Natural killer cell treated with Interleukin-12 subunit alpha and Interleukin-12 subunit beta and Interleukin-15 and Interleukin-18, amount 100 ng/mL, for 72 hours (primary cell): ENCODE measurements at places on chromosomes 1 and 21. TPM values are rescaled to one million over a fixed set of nuclear protein-coding genes. Genes with fewer than 3 reads are reported as not detected.

GRCh38 chr1:26814377-26814776, 12.1 kb upstream of the ZDHHC18 start:
- no peak for DNase-seq
- no peak overlapping the region for H3K27ac ChIP-seq
- no peaks in the 10 kb centered on the region for H3K36me3 ChIP-seq
- H3K4me1 ChIP-seq = peaks cover 20% of the 10 kb centered on the region
- no peak overlapping the region for H3K4me3 ChIP-seq

- no peak overlapping the region for H3K4me3 ChIP-seq
- no peak overlapping the region for H3K27ac ChIP-seq
- no peaks in the 10 kb centered on the region for H3K36me3 ChIP-seq
- no peaks in the 10 kb centered on the region for H3K4me1 ChIP-seq
Measured at GRCh38 chr1:164183854-164184635, 374.9 kb upstream of the PBX1 start.

- H3K36me3 ChIP-seq = no peaks in the 10 kb centered on the region
- peak; percentile 42 for DNase-seq
- H3K27ac ChIP-seq = no peak overlapping the region
- H3K4me1 ChIP-seq = peaks cover 9% of the 10 kb centered on the region
- H3K27me3 ChIP-seq = no peaks in the 10 kb centered on the region
- no peak overlapping the region for H3K4me3 ChIP-seq
Measured at GRCh38 chr1:117581391-117581943, 24.4 kb upstream of the TENT5C start.

DNA sequence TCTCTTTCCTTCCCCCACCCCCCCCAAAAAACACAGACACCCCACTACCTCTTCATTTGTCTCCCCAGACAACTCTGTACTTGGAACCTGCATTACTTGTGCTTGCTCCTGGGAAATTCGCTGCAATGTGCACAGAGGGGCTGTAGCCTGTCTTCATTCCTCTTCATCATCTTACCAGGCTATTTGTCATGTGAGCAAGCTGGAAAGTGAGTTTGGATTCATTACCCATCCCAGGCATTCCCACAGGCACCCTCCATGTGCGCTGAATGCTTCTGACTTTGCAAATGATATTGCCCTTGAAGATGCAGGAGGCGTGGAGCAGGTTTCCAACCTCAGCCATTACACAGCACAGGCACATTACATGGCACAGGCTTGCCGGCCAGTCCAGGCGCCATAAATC, 494.9 kb downstream of the KIF26B start:
- DNase-seq = no peak
- H3K4me1 ChIP-seq = peaks cover 3% of the 10 kb centered on the region
- no peaks in the 10 kb centered on the region for H3K36me3 ChIP-seq

DNA sequence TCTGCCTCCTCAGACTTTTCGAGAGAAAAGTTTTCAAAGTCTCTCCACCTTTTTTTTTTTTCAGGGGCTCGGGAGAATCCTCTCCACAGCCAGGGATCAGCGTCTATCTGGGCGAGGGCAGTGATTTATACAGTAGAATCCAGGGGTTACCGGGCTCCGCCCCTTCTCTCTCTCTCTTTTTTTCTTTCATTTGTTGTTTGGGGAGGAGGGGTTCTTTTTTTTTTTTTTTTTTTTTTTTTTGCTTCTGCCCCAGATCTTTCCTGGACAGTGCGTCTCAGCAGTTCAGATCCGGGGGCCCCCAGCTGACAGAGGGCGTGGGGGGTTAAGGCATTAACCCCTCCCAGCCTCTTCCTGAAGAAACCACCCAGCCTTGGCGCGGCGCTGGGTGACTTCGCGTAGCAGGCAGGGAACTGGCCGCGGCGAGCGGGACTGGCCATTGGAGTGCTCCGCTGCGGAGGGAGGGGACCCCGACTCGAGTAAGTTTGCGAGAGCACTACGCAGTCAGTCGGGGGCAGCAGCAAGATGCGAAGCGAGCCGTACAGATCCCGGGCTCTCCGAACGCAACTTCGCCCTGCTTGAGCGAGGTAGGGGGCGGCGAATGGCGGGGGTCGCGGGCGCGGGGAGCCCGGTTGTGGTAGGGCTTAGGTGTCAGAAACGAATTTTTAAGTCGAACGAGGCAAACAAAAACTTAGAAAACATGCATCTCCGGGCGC, at the start of gene S1PR1:
S1PR1 (plus strand) TSS at position 504 of the 713 bp plus-strand sequence. CDS start 1,966 bp downstream, outside the sequence.
- H3K4me3 ChIP-seq = peak within 1 kb of the TSS; percentile 92
- H3K27me3 ChIP-seq = no peaks in the 10 kb centered on the region
- peaks cover 59% of the 10 kb centered on the region for H3K4me1 ChIP-seq
- DNase-seq = peak; percentile 81
- H3K27ac ChIP-seq = peak within 1 kb of the TSS; percentile 94

DNA sequence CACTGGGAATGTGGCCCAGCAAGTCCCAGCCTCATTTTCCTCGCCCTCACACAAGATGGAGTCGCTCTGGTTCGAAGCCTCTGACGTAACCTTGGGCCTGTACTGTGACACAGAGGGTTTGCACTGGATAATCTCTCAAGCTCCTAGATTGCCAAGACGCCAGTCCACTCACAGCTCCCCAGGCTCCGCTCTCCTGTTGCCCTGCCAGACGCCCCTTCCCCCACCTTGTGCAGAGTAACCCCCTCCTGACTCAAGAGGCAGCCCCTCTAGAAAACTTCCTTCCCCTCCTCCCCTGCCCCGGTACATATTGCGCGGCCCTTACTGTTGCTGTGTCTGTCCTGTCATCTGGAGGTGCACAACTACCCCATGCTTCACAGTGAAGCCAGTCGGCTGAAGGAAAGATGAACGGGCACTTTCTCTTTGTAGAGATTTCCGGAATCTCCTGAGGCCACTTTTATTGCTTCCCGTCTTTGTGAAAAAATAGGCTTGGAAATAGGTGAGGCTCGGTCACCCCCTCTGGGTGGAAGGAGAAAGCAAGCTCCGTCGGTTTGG, 981 bp upstream of the KIAA1614 start:
- H3K27me3 ChIP-seq = peaks cover 36% of the 10 kb centered on the region
- H3K4me1 ChIP-seq = peaks cover 8% of the 10 kb centered on the region
- peak; percentile 15 for DNase-seq

DNA sequence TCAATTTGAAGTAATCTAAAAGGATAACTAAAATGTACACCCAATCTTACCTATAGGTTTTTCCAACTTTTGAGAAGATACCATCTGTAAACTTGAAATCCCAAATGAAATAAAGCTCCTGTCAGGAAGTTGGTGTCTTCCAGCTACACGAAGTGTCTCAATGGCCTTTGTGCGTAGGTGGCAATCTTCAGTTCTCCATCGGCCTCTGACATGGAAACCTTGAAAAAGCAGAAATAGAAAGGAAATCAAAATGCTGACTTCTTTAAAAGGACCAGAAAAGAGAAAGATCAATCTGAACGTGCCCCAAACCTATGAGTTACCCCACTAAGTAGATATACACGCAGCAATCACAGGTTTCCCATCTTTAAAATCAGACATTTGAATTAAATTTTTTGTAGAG, 10.0 kb downstream of the MKNK1 start:
- DNase-seq = no peak
- H3K27me3 ChIP-seq = no peaks in the 10 kb centered on the region
- H3K36me3 ChIP-seq = peaks cover 35% of the 10 kb centered on the region
- H3K27ac ChIP-seq = peak overlapping the region; percentile 40
- no peak overlapping the region for H3K4me3 ChIP-seq
- H3K4me1 ChIP-seq = peaks cover 45% of the 10 kb centered on the region

GRCh38 chr1:166032572-166033371, 134.0 kb downstream of the FAM78B start:
- peaks cover 11% of the 10 kb centered on the region for H3K27me3 ChIP-seq
- H3K27ac ChIP-seq = no peak overlapping the region
- no peak overlapping the region for H3K4me3 ChIP-seq
- DNase-seq = no peak

DNA sequence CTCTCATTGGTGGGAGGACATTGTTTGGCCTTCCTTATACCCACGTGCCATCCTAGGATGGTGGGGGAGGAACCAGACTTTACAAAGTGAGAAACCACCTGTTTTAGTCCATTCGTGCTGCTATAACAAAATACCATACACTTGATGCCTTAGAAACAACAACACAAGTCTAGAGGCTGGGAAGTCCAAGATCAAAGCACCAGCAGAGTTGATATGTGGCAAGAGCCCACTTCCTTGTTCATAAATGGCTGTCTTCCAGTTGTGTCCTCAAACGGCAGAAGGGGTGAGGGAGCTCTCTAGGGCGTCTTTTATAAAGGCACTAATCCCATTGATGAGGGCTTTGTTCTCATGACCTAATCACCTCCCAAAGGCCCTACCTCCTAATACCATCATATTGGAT, 31.1 kb downstream of the CAPN8 start:
- H3K27ac ChIP-seq = no peak overlapping the region
- peaks cover 4% of the 10 kb centered on the region for H3K36me3 ChIP-seq
- no peaks in the 10 kb centered on the region for H3K4me1 ChIP-seq
- H3K4me3 ChIP-seq = no peak overlapping the region
- peaks cover 20% of the 10 kb centered on the region for H3K27me3 ChIP-seq

GRCh38 chr1:7410156-7410555, 360.9 kb upstream of the VAMP3 start:
- no peaks in the 10 kb centered on the region for H3K27me3 ChIP-seq
- no peaks in the 10 kb centered on the region for H3K4me1 ChIP-seq
- H3K36me3 ChIP-seq = no peaks in the 10 kb centered on the region
- no peak for DNase-seq
- no peak overlapping the region for H3K4me3 ChIP-seq

- peaks cover 12% of the 10 kb centered on the region for H3K4me1 ChIP-seq
- no peaks in the 10 kb centered on the region for H3K36me3 ChIP-seq
- DNase-seq = no peak
- no peak overlapping the region for H3K27ac ChIP-seq
- H3K4me3 ChIP-seq = no peak overlapping the region
Measured at GRCh38 chr1:179007233-179007632, 18.5 kb upstream of the FAM20B start.

DNA sequence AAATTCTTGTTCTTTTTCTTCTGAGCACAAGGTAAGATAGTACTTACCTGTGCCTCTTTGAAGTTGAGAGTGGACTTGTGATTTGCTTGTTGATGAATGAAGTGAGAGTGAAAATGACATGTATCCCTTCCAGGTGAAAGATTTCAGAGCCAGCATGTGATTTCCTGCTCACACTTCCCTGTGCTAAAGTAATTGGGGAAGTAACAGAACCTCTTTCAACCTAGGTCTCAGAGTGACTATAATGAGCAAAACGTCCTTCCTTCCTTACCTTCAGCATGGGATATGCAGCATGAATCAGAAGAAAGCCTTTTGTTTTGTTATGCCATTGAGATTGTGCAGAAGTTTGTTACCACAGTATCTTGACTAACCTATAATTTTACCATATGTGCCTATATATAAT, 24.6 kb downstream of the RAVER2 start:
- peaks cover 4% of the 10 kb centered on the region for H3K4me1 ChIP-seq
- peaks cover 6% of the 10 kb centered on the region for H3K36me3 ChIP-seq
- H3K4me3 ChIP-seq = no peak overlapping the region
- DNase-seq = no peak
- no peak overlapping the region for H3K27ac ChIP-seq

DNA sequence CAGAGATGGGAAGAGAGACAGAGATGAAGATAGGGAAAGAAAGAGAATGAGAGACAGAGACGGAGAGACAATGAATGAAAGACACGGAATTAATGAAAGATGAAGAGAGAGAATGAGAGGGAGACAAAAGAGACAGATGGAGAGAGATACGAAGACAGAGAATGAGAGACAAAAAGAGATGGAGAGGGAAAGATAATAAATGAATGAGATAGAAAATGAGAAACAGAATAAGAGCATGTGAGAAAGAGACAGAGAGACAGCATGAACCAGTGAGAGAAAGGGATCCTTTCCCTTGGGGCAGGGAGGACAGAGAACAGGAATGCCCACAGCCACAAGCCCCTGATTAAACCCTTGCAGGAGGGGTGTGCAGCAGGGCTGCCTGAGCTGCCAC, 5.3 kb upstream of the WNT9A start:
- no peak overlapping the region for H3K4me3 ChIP-seq
- H3K4me1 ChIP-seq = no peaks in the 10 kb centered on the region
- H3K27me3 ChIP-seq = peaks cover 37% of the 10 kb centered on the region
- no peak for DNase-seq

GRCh38 chr1:76868154-76868882, 1.0 kb downstream of the ST6GALNAC5 start:
- no peaks in the 10 kb centered on the region for H3K36me3 ChIP-seq
- peaks cover 65% of the 10 kb centered on the region for H3K27me3 ChIP-seq
- no peak overlapping the region for H3K4me3 ChIP-seq
- no peak overlapping the region for H3K27ac ChIP-seq

GRCh38 chr1:68234094-68234493, 1.8 kb upstream of the WLS start:
- H3K4me3 ChIP-seq = no peak overlapping the region
- peaks cover 9% of the 10 kb centered on the region for H3K4me1 ChIP-seq
- DNase-seq = no peak
- peaks cover 31% of the 10 kb centered on the region for H3K27me3 ChIP-seq
- H3K36me3 ChIP-seq = peaks cover 4% of the 10 kb centered on the region

GRCh38 chr1:112956544-112957132, 642 bp upstream of the SLC16A1 start:
- peaks cover 19% of the 10 kb centered on the region for H3K36me3 ChIP-seq
- DNase-seq = no peak
- H3K4me1 ChIP-seq = peaks cover 57% of the 10 kb centered on the region
- H3K4me3 ChIP-seq = peak overlapping the region; percentile 89
- peak overlapping the region; percentile 35 for H3K27ac ChIP-seq
- no peaks in the 10 kb centered on the region for H3K27me3 ChIP-seq

DNA sequence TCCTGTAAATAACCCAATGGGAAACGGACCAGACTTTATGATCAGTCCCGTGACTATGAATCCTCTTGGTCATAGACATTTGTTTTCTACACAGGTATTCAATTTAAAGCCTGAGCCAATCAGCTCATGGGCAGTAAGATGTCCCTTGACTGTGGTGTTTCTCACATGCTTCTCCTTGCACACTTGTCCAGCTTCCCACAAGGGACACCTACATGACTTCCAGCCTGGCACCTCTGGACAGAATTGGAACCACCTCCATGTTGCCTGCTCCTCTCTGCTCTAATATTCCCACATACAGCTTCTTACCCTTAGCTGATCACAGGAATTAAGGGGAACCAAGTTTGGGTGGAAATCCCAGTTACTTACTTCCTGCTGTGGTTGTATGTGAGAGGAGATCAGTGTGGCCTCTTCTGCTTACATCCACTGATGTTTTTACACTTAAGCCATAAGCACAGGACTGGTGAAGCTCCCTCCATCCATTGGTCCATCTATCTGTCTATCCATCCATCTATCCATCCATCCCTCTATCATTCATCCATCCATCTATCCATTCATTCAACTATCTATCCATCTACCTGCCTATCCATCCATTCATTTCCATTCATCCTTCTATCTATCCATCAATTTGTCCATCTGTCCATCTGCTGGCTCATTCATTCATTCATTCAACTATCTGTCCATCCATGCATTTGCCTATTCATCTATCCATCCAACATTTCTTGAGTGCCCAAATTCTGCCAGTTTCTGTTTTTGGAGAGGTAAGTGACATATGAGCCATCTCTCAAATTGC, 16.4 kb downstream of the RUNX1 start:
- H3K4me1 ChIP-seq = peaks cover 70% of the 10 kb centered on the region
- no peak for DNase-seq
- peak overlapping the region; percentile 98 for H3K27ac ChIP-seq
- peak overlapping the region; percentile 50 for H3K4me3 ChIP-seq
- peaks cover 6% of the 10 kb centered on the region for H3K36me3 ChIP-seq

The TGFB2 gene
- 0.11 TPM for total RNA-seq

The CRP gene
- total RNA-seq = not detected

The NBPF20 gene
- 1.0 TPM for total RNA-seq

The PFKFB2 gene
- 2.7 TPM for total RNA-seq

The MNDA gene
- total RNA-seq = not detected

The TCP10L gene
- 1.1 TPM for total RNA-seq

The HAPLN2 gene
- total RNA-seq = not detected

The THEM5 gene
- total RNA-seq = not detected

The GPATCH4 gene
- 135 TPM for total RNA-seq

The COL11A1 gene
- not detected for total RNA-seq

The ETV3 gene
- total RNA-seq = 63.0 TPM

The FMN2 gene
- not detected for total RNA-seq
